ENCODE measurements at places on chromosomes 11 and 22. TPM values are rescaled to one million over a fixed set of nuclear protein-coding genes. Genes with fewer than 3 reads are reported as not detected.

Gene CASP1
- total RNA-seq: 18.1 TPM

Gene PTPMT1
- total RNA-seq: 62.2 TPM

Gene SYNGR1
- 7.2 TPM for total RNA-seq

Gene GUCY1A2
- 0.10 TPM for total RNA-seq

Gene FAM180B
- not detected for total RNA-seq

Gene ADM
- 440 TPM for total RNA-seq

Gene ACTN3
- not detected for total RNA-seq

Gene RIMBP3B
- 0.23 TPM for total RNA-seq

Gene CCDC87
- 0.56 TPM for total RNA-seq

Gene KCNQ1
- not detected for total RNA-seq
